Thyroid gland (tissue), 4 donors: ENCODE measurements at places on chromosomes 7 and 10. TPM values are rescaled to one million over a fixed set of nuclear protein-coding genes. Genes with fewer than 3 reads are reported as not detected.

Gene FOXI2
- total RNA-seq, result not detected

Gene SKIDA1
- 5.3 TPM for total RNA-seq

Gene IRF5
- total RNA-seq, result 3.7 TPM

DNA sequence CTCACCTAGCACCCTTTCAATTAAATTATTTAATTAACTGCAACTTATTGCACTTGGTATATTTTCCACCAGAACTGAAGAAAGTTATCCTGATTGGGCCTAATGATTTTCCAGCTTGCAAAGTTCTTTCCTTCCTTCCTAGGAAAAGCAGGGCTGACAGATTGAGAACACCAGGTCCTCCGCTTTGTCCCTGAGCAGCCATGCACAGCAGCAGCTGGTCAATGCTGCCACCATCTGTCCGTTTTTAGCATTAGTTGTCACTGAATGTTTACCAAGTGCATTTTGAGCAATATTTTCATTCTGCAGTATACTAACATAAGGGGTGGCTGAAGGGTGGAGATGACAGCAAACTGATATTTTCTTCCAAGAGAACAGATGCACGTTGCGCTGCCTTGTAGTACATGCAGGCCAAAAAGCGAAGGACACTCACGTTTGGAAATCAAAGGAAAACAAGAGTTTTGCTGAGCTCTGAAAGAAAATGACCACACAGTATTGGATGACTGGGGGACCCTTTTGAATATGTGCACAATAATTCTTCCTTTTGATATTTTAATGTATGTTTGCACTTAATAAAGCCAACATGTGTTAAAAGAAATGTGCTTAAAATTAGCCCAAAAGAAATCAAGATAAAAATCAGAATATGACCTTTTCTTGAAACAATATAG, 248.8 kb upstream of the PTN start:
- H3K4me3 ChIP-seq, result no peak overlapping the region
- H3K27ac ChIP-seq, result peak overlapping the region; percentile 85

DNA sequence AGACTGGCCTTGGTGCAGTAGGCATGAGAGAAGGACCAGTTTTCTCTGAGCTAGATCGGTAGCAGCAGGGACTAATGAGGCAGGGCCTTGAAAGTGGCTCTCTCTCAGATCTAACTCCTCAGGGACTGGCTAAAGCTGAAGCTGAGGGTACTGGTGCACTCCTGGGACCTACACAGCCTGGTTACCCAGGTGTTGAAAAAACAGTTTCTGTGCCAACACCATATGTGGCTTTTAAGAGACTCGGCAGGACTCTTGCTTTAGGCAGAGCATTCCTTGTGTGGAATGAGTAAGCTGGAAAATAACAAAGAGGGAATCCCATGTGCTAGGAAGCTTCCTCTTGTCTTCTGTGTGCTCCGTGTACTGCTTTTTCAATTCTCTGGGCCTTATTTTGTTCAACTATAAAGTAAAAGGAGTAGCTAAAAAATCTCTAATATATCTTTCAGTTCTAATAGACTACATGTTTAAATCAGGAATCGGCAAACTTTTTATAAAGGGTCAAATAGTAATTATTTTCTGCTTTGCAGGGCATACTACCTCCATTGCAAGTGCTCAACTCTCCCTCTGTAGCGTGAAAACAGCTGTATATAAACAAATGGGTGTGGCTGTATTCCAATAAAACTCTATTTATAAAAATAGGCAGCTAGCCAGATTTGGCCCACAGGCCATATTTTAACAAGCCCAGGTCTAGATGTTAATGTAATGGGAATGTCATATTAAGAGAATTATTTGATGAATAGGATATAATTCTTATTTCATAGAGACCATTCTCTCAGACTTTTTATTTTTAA, 186.1 kb upstream of the KAT6B start:
- DNase-seq, result no peak
- peaks cover 7% of the 10 kb centered on the region for H3K4me1 ChIP-seq
- no peak overlapping the region for H3K27ac ChIP-seq
- no peak overlapping the region for H3K4me3 ChIP-seq
- H3K36me3 ChIP-seq, result no peaks in the 10 kb centered on the region

DNA sequence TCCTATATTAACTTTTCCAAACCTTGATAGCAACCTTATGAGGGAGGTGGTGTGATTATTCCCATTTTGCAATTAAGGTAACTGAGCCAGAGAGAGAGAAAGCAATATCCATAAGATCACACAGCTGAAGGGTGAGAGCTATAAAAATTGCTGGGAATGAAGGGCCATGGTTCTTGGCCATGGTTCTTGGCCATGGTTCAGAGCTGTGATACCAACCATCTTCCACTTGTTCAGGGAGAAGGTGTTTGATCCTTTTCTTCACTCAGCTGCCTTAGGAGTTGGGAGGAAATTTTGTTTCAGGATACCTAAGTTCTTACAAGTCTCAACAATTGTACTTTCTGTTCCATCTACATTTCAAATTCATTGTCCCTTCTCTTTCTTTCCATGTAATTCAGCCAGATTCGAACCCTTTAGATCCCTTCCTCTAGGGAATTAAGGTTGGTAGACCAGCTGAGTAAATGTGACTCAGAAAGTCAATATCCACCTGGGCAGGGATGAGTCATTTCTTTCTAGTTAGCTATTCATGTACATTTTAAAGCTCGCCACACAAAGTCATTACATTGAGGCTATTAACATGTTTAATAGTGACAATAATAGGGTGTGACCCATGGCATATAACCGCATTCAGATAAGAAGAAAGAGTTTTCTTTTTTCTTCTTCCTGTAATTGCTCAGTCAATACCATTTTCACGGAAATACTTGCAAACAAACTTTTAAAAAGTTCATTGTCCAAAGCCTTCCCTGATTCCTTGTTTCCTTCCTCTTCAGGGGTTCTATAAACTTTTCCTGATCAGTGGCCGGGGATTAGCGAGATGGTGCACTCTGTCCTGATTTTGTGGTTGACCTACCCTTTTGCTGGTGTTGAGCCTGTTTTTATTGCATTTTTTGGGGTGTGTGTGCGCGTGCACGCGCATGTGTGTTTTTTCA, 143.4 kb downstream of the TCF7L2 start:
- no peak for DNase-seq
- no peak overlapping the region for H3K27ac ChIP-seq
- H3K4me3 ChIP-seq, result no peak overlapping the region

DNA sequence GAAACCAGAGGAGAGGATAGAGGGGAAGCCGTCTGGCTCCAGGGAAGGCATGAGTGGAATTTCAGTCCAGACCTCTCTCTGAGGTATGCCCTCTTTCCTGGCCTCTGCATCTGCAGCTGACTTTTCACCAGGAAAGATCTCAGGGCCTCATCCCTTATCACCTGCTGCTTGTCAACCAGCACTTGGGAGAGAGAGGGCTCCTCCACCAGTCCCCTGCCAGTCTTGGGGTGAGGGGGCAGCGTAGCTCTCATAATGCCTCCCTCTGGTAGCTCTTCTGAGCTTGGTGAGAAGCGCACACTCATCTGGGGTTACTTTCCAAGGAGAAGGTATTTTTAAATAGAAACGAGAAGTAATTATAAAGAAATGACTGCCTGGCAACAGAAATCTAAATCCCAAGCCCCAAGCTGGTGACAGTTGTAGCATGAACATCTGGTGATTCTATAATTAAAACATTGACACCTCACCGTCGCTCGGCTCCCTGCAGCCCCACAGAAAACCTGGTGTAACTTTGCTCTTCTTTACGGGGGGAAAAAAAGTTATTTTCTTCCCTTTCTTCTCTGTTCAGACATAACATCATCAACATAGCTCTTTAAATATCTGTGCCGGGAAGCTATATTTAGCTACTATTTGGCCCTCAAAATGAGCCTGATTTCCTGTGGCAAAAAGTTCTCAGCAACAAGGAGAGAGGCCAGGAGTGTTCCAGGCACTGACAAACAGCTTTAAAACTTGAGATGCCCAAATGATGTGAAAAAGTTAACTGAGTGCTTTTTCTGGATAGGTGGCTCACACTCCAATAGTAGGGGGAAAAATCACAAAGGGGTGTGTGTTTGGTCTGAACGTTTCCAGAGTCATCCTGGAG, 26.9 kb downstream of the HIP1 start:
- H3K4me3 ChIP-seq, result no peak overlapping the region
- no peaks in the 10 kb centered on the region for H3K27me3 ChIP-seq
- no peak for DNase-seq
- H3K4me1 ChIP-seq, result peaks cover 19% of the 10 kb centered on the region
- no peak overlapping the region for H3K27ac ChIP-seq

GRCh38 chr10:117946525-117947070, 100.1 kb downstream of the RAB11FIP2 start:
- H3K27ac ChIP-seq, result no peak overlapping the region
- no peaks in the 10 kb centered on the region for H3K27me3 ChIP-seq
- no peaks in the 10 kb centered on the region for H3K4me1 ChIP-seq
- H3K4me3 ChIP-seq, result no peak overlapping the region

- no peak overlapping the region for H3K27ac ChIP-seq
- no peak overlapping the region for H3K4me3 ChIP-seq
- no peaks in the 10 kb centered on the region for H3K4me1 ChIP-seq
- DNase-seq, result no peak
These were observed 16.8 kb downstream of the SMO start for GRCh38 chr7:129205126-129205818.

GRCh38 chr10:113541549-113541927, 11.3 kb upstream of the HABP2 start:
- no peak overlapping the region for H3K27ac ChIP-seq
- H3K4me1 ChIP-seq, result peaks cover 11% of the 10 kb centered on the region
- DNase-seq, result no peak

- H3K4me1 ChIP-seq, result no peaks in the 10 kb centered on the region
- no peaks in the 10 kb centered on the region for H3K36me3 ChIP-seq
- DNase-seq, result no peak
- H3K27me3 ChIP-seq, result no peaks in the 10 kb centered on the region
These were observed 98.6 kb downstream of the BUB3 start for GRCh38 chr10:123252779-123253178.

GRCh38 chr10:129548600-129548999, 81.6 kb downstream of the MGMT start:
- no peak overlapping the region for H3K27ac ChIP-seq
- no peak overlapping the region for H3K4me3 ChIP-seq
- no peaks in the 10 kb centered on the region for H3K4me1 ChIP-seq

GRCh38 chr7:4751398-4751947, 23.9 kb upstream of the AP5Z1 start:
- H3K4me1 ChIP-seq, result peaks cover 17% of the 10 kb centered on the region
- H3K27ac ChIP-seq, result no peak overlapping the region
- no peaks in the 10 kb centered on the region for H3K27me3 ChIP-seq
- peaks cover 21% of the 10 kb centered on the region for H3K36me3 ChIP-seq
- no peak for DNase-seq

GRCh38 chr7:1372671-1373379, 86.4 kb downstream of the MICALL2 start:
- DNase-seq, result no peak
- H3K4me1 ChIP-seq, result no peaks in the 10 kb centered on the region
- H3K36me3 ChIP-seq, result no peaks in the 10 kb centered on the region
- H3K4me3 ChIP-seq, result no peak overlapping the region

GRCh38 chr10:118990326-118990725, 39.2 kb upstream of the NANOS1 start:
- H3K4me1 ChIP-seq, result no peaks in the 10 kb centered on the region
- H3K27ac ChIP-seq, result no peak overlapping the region
- no peak for DNase-seq
- H3K27me3 ChIP-seq, result no peaks in the 10 kb centered on the region
- no peak overlapping the region for H3K4me3 ChIP-seq
- H3K36me3 ChIP-seq, result no peaks in the 10 kb centered on the region
